ENCODE measurements at places on chromosomes 6 and 20.

DNA sequence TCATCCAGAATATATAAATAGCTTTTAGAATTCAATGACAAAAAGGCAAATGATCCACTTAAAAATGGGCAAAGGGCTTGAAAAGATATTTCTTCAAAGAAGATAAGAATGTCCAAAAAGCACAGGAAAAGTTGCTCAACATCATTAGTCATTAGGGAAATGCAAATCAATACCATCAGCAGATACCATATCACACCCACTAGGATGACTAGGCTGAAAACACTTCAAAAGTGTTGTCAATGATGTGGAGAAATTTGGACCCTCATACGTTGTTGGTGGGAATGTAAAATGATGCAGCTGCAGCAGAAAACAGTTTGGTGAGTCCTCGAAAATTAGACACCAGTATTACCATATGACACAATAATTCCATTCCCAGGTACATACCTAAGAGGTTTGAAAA lies 303.6 kb upstream of the SLC35B3 start:
- DNase-seq, result no peak

- no peak for DNase-seq
Observed at GRCh38 chr6:8633762-8634161, 198.4 kb upstream of the SLC35B3 start.

DNA sequence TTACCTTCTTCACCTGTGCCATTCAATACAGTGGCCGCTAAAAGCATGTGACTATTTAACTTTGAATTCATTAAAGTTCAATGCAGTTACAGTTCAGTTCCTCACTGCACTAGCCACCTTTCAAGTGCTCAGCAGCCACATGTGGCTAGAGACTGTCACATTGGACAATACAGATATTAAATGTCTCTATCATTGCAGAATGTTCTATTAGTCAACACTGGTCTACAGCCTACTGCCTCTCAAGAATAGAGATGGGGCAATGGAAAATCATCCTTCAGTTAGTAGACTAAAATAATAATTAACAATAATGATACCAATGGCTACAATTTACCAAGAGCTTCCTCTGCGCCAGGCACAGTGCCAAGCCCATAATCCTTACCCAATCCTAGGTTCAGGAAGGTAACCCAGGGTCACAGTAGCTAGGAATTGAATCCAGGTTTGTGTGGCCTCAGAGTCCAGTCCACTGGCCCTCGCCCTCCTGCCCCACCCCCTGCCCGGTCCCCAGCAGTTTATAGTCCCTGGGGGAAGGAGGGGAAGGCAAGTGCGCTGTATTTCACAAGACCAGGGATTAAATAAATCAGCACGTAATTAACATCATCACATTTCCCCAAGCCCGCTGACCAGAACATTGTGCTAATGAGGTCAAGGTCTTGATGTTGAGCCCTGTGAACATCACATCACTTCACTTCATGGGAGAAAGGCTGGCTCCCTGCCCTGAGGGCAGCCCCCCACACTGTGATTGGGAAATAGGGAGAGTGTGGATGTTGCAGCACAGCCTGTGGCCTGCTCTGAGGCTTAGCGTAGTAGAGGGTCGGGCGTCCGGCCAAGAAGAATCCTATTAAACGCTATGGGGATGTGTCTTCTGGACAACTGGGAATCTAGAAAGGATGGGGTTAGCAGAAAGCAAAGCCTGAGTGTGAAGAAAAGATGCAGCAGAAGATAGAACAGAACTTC lies 147.2 kb downstream of the VEGFA start:
- DNase-seq, result no peak

DNA sequence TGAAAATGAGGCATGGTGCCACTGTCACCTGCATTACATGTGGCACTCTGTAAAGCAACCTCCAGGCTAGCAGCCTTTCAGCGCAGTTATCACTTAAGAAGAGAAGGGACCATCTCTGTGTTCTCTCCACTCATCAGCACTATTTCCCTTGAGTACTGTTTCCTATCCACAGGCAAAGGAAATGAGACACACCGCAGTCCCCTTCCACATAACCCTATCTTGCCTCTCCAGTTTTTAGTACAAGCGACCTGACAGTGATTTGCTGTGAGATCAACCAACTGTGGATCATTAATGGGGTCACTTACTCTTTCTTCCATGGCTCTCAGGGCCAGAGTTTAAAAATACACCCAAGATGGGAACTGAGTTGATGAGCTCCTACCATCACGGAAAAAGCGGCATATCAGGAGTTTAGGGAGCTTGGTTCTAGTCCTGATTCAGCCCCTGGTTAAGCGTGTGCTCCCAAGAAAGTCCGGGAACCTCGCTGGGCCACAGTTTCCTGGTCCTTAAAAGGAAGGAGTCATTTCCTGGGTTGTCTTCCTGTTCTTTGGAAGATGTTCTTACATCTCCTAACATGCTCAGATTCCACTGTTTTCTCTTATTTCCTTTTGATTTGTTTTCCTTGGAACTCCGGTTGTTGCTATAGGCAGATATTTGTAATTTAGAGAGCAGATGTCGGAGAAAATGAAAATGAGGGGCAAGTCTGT lies 27.3 kb downstream of the PRDM1 start:
- DNase-seq, result peak; percentile 61

- no peak for DNase-seq
Observed at GRCh38 chr6:18389479-18389878, 2.3 kb downstream of the RNF144B start.

DNA sequence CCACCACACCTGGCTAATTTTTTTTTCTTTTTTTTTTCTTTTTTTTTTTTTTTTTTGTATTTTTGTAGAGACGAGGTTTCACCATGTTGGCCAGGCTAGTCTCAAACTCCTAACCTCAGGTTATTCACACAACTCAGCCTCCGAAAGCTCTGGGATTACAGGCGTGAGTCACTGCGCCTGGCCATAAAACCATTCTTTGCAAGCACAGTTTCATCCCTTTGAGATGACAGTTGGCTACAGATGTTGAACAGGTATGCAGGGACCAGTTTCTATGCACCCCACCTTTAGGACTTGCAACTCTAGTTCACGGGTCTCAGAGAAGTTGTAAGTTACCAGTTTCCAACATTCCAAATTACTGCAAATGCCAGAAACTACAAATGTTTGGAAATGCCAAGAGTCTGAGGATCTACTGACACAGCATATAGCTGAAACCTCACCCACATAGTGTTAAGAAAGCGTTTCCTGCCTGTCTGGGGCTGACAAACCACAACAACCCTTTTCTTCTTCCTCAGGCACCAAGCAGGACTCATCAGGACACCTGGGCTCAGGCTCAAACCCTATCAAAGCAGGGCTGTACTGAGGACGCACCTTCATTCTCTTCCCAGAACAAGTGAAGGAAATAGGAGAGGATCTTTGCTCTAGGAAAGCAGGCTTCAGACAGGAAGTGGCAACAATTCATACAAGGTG lies 22.9 kb downstream of the ARHGAP18 start:
- DNase-seq, result peak; percentile 81

- DNase-seq, result no peak
Observed at GRCh38 chr6:152454003-152454402, 183.2 kb downstream of the SYNE1 start.

All from activated CD4-positive, alpha-beta T cell treated with anti-CD3 and anti-CD28 coated beads, Interleukin-2, Interleukin-6, amounts not matched to agents 100 ng/mL and 50 ng/mL, durations not matched to agents 16 hours and 8 hours (primary cell).